ENCODE measurements at places on chromosomes 4 and X.

DNA sequence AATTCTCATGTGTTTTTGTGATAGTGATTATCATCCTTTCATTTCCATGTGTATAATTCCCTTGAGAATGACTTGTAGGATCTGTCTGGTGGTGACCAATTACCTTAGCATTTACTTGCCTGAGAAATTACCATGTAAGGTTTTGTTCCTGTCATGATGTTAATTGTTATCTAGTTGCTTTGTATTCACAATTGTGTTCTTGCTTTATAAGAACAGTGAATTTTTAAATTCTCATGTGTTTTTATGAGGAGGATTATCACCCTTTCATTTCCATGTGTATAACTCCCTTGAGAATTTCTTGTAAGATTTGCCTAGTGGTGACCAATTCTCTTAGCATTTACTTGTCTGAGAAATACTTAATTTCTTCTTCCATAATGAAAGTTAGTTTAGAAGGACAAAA is 758.2 kb upstream of the NDST4 start:
- no peak for DNase-seq

DNA sequence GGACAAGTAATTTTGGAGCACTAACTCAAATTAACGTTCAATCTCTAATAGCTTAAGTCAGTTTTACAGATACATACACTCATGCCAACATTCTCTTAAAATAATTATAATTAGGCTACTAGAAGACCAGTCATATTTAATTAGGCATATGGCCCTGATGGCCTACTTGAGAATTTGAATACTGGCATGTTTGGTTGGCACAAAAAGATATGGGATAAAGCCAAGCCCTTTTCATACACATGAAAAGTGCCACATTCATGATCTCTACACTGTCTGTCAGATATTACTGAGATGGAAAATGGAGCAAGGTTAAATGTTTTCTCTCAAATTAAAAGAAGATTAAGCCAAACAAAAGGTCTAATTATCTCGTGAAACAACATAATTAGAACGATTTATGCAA is 1091.0 kb downstream of the C4orf33 start:
- DNase-seq = no peak

GRCh38 chr4:38782452-38783108 is at the start of gene TLR10:
Gene TLR10 (minus strand): TSS chr4:38782990. CDS start chr4:38775590, 7,400 bp downstream.
- DNase-seq = peak; percentile 29

GRCh38 chr4:105923497-105924238 is 28.4 kb downstream of the NPNT start:
- no peak for DNase-seq

- DNase-seq = no peak
Measured at GRCh38 chrX:3271834-3272186, 74.6 kb downstream of the MXRA5 start.

- DNase-seq = peak; percentile 10
Measured at GRCh38 chr4:18689308-18690115, 668.0 kb upstream of the LCORL start.

DNA sequence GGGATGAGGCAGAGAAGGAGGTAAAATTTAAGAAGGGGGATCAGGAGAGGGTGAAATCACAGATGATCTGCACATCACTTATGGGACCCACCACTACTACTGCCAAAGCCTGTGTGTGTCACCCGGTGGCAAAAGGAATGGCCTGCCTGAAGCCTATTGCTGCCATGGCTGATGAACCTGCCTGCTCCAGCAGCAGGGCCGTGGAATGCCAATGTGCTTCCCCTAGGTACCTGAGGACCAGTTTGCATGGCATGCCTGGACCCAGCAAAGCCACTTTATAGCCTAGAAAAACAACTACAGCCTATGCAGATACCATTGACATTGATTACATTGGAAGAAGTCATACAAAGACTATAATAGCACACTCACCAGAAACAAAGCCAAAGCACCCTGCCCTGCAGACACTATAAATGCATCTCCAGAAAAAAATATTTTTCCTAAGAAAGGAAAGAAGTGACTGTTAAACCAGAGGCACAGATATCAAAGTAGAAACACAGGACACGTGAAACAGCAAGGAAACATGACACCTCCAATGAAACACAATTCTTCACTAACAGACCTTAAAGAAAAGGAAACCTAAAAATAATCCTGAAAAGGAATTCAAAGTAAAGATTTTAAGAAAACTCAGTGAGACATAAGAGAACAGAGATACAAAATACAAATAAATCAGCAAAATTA is 680.7 kb upstream of the GRID2 start:
- no peak for DNase-seq

DNA sequence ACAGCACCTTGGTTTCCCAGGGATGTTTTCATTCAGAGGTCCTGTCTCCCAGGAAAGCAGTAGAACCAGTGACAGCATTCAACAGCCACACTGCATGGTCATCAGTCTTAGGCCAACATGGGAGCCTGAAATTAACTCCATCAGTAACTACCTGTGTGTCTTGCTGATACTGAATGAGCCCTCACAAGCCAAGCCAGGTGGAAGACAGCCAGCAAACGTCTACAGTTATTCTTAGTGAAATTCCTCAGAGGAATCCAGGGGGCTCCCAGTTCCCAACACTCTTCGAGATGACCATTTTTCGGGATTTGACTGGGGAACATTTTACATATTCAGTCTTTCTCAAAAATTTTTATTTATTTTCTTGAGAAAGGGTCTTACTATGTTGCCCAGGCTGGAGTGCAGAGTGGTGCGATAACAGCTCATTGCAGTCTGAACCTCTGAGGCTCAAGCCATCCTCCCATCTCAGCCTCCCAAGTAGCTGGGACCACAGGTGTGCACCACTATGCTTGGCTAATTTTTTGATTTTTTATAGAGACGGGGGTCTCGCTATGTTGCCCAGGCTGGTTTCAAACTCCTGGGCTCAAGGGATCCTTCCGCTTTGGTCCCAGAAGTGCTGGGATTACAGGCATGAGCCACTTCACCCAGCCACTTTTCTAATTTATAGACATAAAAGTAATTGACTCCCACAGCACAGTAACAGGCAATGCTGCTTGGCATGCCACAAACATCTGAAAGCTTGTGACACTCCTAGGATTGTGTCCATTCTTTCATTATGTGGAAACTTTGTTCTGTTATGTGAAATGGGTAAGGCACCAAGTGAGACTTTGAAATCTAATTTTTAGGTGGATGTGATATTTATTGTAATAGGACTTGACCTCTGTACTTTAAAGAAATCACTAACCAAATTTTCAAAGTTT is 116.9 kb downstream of the SOWAHB start:
- DNase-seq = no peak

DNA sequence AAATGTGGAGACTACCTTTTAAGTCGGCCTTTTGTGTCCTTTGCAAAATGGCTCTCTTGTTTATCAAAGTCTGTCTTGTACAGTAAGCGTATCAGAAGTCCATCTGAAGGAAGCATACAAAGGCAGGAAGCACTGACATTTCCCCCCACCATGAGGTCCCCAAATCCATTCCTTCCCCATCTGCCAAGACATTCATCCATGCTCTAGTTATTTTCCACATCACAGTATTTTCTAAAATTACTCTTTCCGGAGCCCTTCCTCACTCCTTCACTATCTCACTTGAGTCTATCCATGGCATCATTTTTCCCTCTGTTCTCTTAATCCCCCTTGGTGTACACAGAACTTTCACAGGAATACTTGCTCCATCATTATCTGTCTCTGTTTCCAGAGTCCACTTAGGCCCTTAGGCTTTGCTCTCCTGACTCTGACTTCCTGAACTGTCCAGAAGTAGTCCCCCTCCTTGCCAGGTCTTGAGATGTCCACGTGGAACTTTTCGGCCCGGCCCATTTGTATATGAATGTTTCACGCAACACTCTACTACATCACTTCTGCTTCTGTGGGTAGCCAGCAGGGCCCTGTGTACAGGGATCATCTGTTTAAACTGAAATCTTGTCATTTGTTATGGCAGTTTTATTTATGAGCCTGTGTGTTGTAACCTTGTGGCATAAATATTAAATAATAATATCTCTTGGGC is 2.1 kb downstream of the SEL1L3 start:
- DNase-seq = no peak

GRCh38 chrX:106009145-106009544 is 29.4 kb downstream of the SERPINA7 start:
- no peak for DNase-seq

DNA sequence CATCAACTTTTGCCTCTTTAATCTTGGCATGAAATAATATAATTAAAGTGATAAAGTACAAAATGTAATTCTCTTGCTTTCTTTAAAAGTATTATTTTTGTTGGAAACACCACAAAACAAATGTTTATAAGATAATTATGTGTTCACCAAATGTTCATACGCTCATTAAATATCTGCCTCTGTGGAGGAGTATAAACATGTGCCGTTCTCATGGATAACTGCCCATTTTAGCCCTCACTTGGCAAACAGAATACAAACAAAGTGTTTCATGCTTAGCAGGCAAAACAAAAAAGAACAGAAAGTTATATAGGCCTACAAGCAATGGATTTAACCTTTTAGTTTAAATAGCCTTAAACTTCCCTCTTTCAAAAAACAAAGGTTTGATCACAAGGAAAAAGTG is 800.5 kb upstream of the DIAPH2 start:
- DNase-seq = no peak

- no peak for DNase-seq
Measured at GRCh38 chrX:39000802-39001201, 199.5 kb downstream of the MID1IP1 start.

DNA sequence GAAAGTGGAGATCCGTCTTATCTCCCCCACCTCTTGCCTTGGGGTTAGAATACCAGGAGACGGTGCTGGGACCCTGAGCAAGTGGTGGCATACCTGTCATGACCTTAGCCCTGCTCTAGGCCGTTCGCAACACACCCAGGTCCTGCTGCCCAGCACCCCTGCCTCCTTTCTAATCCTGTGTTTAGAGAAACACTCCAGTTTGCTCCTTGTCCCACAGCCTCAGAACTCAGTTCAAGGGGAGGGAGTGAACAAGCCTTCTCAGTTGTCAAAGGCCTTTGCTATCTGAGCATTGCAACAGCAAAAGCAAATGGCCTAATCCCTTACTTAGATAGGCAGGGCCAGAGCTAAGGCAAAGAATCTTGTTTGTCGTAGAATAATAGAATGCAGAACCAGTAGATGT is 67.9 kb downstream of the CHRNA9 start:
- DNase-seq = no peak
